ENCODE measurements at places on chromosomes 7 and 10. TPM values are rescaled to one million over a fixed set of nuclear protein-coding genes. Genes with fewer than 3 reads are reported as not detected.

The HNRNPA2B1 gene
- 465 TPM for total RNA-seq

The GRM3 gene
- total RNA-seq = not detected

The ACSM6 gene
- total RNA-seq = not detected

The CDC14C gene
- total RNA-seq = not detected

- H3K4me3 ChIP-seq = no peak overlapping the region
- H3K4me1 ChIP-seq = no peaks in the 10 kb centered on the region
- H3K36me3 ChIP-seq = no peaks in the 10 kb centered on the region
- H3K27me3 ChIP-seq = no peaks in the 10 kb centered on the region
Measured at GRCh38 chr10:35614312-35614711, 9.2 kb downstream of the GJD4 start.

DNA sequence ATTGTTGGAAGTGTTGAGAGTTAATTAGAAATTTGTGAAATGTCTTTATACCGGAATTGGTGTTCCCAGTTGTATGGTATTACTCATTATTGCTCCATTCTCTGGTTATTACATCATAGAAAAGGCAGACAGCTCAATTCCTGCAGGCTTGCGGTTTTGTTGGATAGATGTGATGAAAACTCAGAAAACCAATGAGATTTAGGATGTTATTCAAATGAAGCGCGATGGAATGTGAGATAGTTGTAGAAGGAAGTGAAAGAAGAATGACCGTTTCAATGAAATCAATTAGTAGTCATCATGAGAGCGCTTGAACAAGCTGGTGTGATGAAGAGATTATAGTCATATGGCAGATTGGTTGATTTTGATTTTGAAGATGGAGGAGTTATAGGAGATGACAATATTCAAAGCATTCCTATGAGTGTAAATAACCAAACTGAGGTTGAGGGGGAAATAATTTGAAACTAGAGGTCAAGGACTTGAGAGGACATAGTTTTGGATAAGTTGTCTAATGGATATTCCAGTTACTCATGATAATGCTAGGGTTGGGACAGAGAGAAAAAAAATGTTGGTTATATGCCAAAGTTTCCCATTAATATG, 991.5 kb downstream of the NRG3 start:
- no peaks in the 10 kb centered on the region for H3K4me1 ChIP-seq
- H3K27ac ChIP-seq = no peak overlapping the region
- H3K27me3 ChIP-seq = no peaks in the 10 kb centered on the region

GRCh38 chr10:62159351-62159750, 109.3 kb downstream of the RTKN2 start:
- DNase-seq = no peak
- no peak overlapping the region for H3K4me3 ChIP-seq
- H3K27me3 ChIP-seq = no peaks in the 10 kb centered on the region
- no peak overlapping the region for H3K27ac ChIP-seq

- no peaks in the 10 kb centered on the region for H3K4me1 ChIP-seq
- no peak overlapping the region for H3K27ac ChIP-seq
- H3K36me3 ChIP-seq = no peaks in the 10 kb centered on the region
- H3K4me3 ChIP-seq = no peak overlapping the region
- H3K27me3 ChIP-seq = no peaks in the 10 kb centered on the region
Measured at GRCh38 chr7:137399827-137400823, 56.6 kb upstream of the PTN start.

DNA sequence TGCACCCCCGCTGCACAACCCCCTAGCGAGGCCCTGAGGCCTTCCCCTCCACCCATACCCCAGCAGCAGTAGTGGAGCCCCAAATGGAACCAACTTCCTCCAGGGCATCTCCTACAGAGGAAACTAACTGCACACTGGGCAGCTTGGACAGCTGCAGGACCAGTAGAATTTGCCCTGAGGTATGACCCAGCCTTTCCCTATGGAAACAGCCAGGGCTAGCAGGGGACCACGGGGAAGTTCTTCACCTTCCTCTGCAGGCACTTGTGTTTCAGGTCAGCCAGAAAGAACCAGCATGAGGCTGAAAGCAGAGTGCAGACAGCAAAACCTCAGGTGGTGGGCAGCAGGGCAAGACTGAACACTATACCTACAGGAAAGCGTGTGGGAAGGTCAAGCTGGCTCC, 5.7 kb upstream of the EEPD1 start:
- no peak overlapping the region for H3K27ac ChIP-seq
- no peaks in the 10 kb centered on the region for H3K36me3 ChIP-seq

- H3K36me3 ChIP-seq = no peaks in the 10 kb centered on the region
- DNase-seq = no peak
- H3K27ac ChIP-seq = no peak overlapping the region
- H3K27me3 ChIP-seq = no peaks in the 10 kb centered on the region
Measured at GRCh38 chr10:132518572-132519381, 18.8 kb upstream of the INPP5A start.

DNA sequence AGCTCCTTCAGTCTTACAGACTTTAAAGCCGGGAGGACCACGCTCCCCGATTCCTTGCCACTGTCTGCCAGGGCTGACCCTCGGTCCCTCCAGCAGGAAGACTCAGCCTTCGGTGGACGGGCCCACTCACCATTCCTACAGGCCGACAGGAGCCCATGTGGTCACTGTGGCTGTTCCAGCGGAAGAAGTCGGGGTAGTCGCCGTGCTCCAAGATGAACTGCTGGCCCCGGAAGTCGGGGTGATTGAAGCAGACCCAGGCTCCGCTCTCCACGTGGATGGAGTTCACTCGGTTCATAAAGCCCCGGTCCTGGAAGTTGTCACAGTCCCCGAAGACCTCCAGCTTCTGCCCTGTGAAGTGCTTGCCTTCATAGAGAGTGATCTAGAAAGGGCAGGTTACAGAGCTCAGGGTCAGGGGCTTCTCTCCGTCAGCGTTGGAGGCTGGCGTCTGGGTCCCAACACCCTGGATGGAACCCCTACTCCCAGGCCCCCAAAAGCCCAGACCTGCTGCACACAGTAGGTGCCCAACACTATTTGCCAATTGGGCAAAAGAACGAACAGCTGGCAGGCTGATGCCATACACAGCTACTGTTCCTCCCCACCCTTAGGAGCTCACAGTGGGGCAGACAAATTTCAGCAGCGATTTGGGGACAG, 1.9 kb downstream of the CRYGN start:
- no peaks in the 10 kb centered on the region for H3K27me3 ChIP-seq
- no peak for DNase-seq
- H3K36me3 ChIP-seq = no peaks in the 10 kb centered on the region
- H3K4me3 ChIP-seq = no peak overlapping the region

- no peak for DNase-seq
- no peaks in the 10 kb centered on the region for H3K4me1 ChIP-seq
- H3K36me3 ChIP-seq = no peaks in the 10 kb centered on the region
- no peak overlapping the region for H3K4me3 ChIP-seq
- peaks cover 3% of the 10 kb centered on the region for H3K27me3 ChIP-seq
Measured at GRCh38 chr10:10587744-10588393, 429.8 kb upstream of the CELF2 start.

GRCh38 chr7:79386688-79387422, 66.6 kb downstream of the MAGI2 start:
- H3K27ac ChIP-seq = no peak overlapping the region
- H3K36me3 ChIP-seq = no peaks in the 10 kb centered on the region
- H3K27me3 ChIP-seq = no peaks in the 10 kb centered on the region
- H3K4me1 ChIP-seq = no peaks in the 10 kb centered on the region
- DNase-seq = no peak

DNA sequence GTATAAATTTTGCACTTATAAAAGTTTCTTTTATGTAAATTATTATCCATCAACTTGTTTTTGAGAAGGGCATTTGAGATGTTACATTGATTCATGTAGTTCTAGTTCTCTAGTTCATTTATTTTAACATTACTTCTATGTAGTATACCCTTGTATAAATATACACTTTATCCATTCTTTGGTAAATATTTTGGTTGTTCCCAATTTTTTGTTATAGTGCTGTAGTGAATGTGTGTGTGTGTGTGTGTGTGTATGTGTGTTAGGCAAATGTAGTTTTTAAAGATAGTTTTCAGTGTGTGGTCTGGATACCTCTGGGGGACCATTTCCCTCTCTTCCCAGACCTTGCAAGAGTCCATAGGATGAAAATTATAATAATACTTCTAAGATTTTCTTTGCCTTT, 15.0 kb downstream of the PRKAR2B start:
- no peak overlapping the region for H3K27ac ChIP-seq
- H3K4me3 ChIP-seq = no peak overlapping the region

DNA sequence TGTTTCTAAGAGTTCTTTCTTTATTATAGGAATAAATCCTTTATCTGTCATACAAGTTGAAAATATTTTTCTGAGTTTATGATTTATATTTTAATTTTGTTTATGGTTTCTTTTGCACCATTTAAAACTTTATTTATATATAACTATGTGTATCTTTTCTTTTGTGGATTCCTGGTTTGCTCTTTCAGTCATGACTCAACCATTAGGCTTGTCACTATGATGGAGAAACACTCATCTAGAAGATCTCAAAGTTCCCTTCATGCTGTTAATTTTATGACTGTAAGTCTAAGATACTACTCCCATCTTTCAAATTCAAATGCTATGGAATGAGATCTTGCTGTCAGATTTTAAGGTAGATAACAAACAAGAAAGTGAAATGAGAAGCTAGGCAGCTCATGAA, 199.5 kb downstream of the INHBA start:
- no peaks in the 10 kb centered on the region for H3K27me3 ChIP-seq
- no peak overlapping the region for H3K4me3 ChIP-seq
- H3K36me3 ChIP-seq = no peaks in the 10 kb centered on the region

GRCh38 chr7:132782777-132783640, 206.7 kb upstream of the PLXNA4 start:
- peaks cover 6% of the 10 kb centered on the region for H3K36me3 ChIP-seq
- no peak for DNase-seq
- H3K27ac ChIP-seq = no peak overlapping the region
- H3K4me3 ChIP-seq = no peak overlapping the region
- H3K27me3 ChIP-seq = no peaks in the 10 kb centered on the region

DNA sequence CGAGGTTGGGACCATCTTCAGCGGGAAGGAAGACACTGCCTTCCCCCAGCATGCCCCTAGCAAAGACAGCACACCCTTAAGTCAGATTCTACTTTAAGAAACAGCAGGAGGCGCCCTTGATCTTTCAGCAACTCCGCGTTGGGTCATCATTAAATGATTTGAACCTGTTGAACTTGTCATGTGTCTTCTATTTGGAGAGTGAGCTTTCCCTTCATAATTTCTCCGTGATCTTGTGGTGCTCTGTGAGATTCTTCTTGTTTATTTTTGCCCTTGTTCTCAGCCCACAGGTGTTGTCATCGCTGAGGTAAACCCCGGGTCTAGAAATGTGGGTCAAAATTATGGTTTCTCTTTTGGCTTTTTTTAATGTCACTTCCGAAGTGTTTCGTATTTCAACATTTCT, 49.5 kb upstream of the PITRM1 start:
- peaks cover 4% of the 10 kb centered on the region for H3K27me3 ChIP-seq
- H3K4me1 ChIP-seq = no peaks in the 10 kb centered on the region
- H3K36me3 ChIP-seq = no peaks in the 10 kb centered on the region
- H3K4me3 ChIP-seq = no peak overlapping the region
- H3K27ac ChIP-seq = no peak overlapping the region

GRCh38 chr7:42207420-42207819, 29.6 kb downstream of the GLI3 start:
- no peaks in the 10 kb centered on the region for H3K27me3 ChIP-seq
- H3K36me3 ChIP-seq = no peaks in the 10 kb centered on the region
- H3K27ac ChIP-seq = no peak overlapping the region
- no peaks in the 10 kb centered on the region for H3K4me1 ChIP-seq
- DNase-seq = no peak

- DNase-seq = no peak
- H3K36me3 ChIP-seq = no peaks in the 10 kb centered on the region
- H3K27ac ChIP-seq = no peak overlapping the region
- H3K27me3 ChIP-seq = no peaks in the 10 kb centered on the region
- H3K4me1 ChIP-seq = no peaks in the 10 kb centered on the region
Measured at GRCh38 chr10:125442856-125443540, 240.0 kb downstream of the TEX36 start.

DNA sequence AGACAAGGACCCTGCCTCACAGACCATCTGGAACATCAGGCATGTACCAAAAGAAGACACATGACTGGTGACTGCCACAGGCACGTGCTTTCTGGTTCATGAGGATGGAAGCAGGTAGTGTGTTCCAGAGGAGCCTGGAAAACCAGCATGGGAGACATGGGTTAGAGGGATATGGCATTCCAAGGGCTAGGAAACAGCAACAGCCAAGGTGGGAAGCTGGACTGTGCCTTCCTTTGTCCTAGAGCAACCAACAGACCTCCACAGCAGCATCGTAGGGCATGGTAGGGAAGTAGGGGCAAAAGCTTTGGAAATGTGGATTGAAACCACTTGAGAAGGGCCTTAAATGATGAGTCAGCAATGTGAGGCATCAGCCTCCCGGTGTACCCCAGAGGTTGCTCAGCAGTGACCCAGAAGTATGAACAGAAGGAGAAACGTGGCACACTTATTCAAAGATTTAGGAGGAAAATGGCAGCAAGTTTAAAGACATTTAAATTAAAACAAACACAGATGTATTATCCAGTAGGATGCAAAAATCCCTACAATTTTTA, 51.0 kb downstream of the PRLHR start:
- peaks cover 14% of the 10 kb centered on the region for H3K27me3 ChIP-seq
- no peak overlapping the region for H3K4me3 ChIP-seq
- no peaks in the 10 kb centered on the region for H3K4me1 ChIP-seq
- H3K27ac ChIP-seq = no peak overlapping the region
- no peaks in the 10 kb centered on the region for H3K36me3 ChIP-seq
- no peak for DNase-seq

- no peak for DNase-seq
- no peaks in the 10 kb centered on the region for H3K27me3 ChIP-seq
- H3K27ac ChIP-seq = no peak overlapping the region
- H3K4me3 ChIP-seq = no peak overlapping the region
- H3K36me3 ChIP-seq = no peaks in the 10 kb centered on the region
- no peaks in the 10 kb centered on the region for H3K4me1 ChIP-seq
Measured at GRCh38 chr7:91280185-91280584, 16.0 kb downstream of the FZD1 start.

- H3K27me3 ChIP-seq = no peaks in the 10 kb centered on the region
- peaks cover 24% of the 10 kb centered on the region for H3K36me3 ChIP-seq
- no peak for DNase-seq
- no peak overlapping the region for H3K27ac ChIP-seq
- no peak overlapping the region for H3K4me3 ChIP-seq
- H3K4me1 ChIP-seq = peaks cover 30% of the 10 kb centered on the region
Measured at GRCh38 chr10:61958805-61959204, 57.3 kb downstream of the ARID5B start.

DNA sequence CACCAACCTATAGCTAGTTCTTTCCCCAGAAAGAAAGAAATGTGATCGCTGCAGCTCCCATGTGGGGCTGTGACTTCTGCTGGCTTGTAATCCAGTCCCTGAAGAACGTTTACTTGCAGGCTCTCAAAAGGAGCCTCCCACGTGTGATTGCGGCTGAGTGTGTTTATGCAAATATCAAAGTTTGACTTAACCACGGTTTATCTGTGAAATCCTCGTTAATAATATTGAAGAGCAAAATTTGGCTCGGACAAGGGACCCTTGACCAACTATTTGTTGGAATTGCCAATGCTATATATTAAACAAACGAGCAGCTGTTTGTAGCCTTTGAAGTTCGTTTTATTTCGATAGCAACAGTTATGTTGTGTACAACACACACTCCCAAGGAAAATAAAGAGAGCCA, 470.1 kb upstream of the NRP1 start:
- H3K4me1 ChIP-seq = no peaks in the 10 kb centered on the region
- H3K4me3 ChIP-seq = no peak overlapping the region
- H3K27ac ChIP-seq = no peak overlapping the region
- no peaks in the 10 kb centered on the region for H3K36me3 ChIP-seq

GRCh38 chr10:79923145-79923544, 25.8 kb downstream of the SFTPD start:
- DNase-seq = no peak
- H3K4me3 ChIP-seq = no peak overlapping the region
- H3K27me3 ChIP-seq = no peaks in the 10 kb centered on the region
- H3K36me3 ChIP-seq = no peaks in the 10 kb centered on the region
- H3K27ac ChIP-seq = no peak overlapping the region
